Stimulated activated CD8-positive, alpha-beta memory T cell treated with anti-CD3 and anti-CD28 coated beads, Interleukin-4, amount 100 ng/mL, for 1 hour (primary cell): ENCODE measurements at places on chromosomes 5 and 9.

- no peak for DNase-seq
Measured at GRCh38 chr9:110814159-110814558, 145.6 kb downstream of the MUSK start.

GRCh38 chr9:133046900-133047295 lies 14.9 kb upstream of the CEL start:
- no peak for DNase-seq

DNA sequence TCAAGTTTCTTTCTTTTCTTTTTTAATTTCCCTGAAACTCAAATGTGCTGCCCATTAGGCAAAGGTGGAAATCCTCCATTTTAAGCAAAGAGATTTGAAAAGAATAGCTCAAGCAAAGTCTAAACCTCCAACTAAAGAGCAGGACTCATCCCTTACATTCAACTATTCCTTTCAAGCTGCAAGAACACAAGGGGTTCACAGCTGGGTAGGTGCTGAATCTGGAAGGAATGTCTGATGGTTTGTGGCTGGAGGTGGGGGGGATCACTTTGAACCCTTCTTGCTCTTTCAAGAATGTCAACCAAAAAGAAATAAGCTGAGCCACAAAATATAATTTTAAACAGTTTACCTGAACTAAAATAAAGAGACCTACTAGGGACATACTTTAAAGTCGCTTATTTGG lies 375.7 kb upstream of the CDH10 start:
- DNase-seq = no peak

GRCh38 chr9:117860849-117861248 lies 156.6 kb downstream of the TLR4 start:
- DNase-seq = no peak

GRCh38 chr5:80036615-80037014 lies 1.5 kb downstream of the THBS4 start:
- DNase-seq = no peak

- DNase-seq = no peak
Measured at GRCh38 chr5:123557907-123558306, 45.9 kb downstream of the CSNK1G3 start.

DNA sequence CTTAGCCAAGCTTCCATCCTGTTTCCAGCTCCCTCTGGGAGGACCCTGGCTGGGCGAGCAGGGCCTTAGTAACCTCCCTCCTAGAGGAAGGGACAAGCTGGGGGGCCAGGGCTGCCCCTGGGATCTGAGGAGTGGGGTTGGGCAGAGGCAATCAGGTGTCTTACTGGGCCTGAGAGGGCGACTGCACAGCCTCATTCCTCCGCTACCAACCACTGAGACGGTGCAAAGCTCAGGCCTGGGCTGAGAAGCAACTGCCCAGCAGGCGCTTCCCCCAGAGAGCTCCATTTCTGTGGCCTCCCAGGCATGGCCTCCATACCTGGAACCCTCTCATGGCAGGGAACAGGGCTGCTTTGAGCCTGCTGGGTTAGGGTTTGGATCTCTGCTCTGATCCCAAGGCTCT lies 18.8 kb upstream of the GFPT2 start:
- DNase-seq = no peak

- DNase-seq = no peak
Measured at GRCh38 chr5:157290981-157291711, 25.2 kb downstream of the CYFIP2 start.

DNA sequence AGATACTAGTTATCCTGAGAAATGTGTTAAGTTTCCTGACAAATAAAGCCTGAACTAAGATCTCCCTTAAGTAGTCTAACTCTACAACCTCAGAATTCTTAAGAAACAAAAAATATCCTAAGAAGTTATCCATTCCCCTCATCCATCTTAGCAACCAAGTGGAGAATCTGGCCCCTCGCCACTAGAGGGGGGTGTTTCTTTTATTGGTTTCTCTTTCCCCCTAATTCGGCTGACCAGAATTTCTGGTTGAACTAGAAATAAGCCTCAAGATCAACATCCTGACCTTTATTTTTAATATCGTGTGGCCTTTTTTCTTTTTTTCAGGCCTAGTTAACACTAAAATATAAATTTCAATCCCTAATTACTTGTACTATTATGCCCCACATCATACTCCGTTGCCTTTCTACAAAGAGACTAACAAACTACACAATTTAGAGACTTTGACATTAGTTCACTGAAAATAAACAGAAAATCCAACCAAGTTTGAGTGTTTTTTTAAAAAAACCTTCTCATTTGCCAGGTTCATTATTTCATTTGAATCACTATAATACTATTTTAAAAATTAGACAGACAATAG lies 14.3 kb upstream of the NR4A3 start:
- DNase-seq = no peak

- no peak for DNase-seq
Measured at GRCh38 chr5:104573949-104574709, 1011.5 kb upstream of the NUDT12 start.

- DNase-seq = no peak
Measured at GRCh38 chr5:136195971-136196820, 3.2 kb upstream of the SMIM32 start.

- DNase-seq = no peak
Measured at GRCh38 chr5:167939686-167940085, 351.8 kb upstream of the WWC1 start.

- DNase-seq = no peak
Measured at GRCh38 chr5:77418162-77418561, 74.0 kb downstream of the WDR41 start.

GRCh38 chr9:135950135-135950682 lies 11.0 kb downstream of the UBAC1 start:
- DNase-seq = no peak

- no peak for DNase-seq
Measured at GRCh38 chr5:80284720-80285119, 28.9 kb upstream of the SERINC5 start.

DNA sequence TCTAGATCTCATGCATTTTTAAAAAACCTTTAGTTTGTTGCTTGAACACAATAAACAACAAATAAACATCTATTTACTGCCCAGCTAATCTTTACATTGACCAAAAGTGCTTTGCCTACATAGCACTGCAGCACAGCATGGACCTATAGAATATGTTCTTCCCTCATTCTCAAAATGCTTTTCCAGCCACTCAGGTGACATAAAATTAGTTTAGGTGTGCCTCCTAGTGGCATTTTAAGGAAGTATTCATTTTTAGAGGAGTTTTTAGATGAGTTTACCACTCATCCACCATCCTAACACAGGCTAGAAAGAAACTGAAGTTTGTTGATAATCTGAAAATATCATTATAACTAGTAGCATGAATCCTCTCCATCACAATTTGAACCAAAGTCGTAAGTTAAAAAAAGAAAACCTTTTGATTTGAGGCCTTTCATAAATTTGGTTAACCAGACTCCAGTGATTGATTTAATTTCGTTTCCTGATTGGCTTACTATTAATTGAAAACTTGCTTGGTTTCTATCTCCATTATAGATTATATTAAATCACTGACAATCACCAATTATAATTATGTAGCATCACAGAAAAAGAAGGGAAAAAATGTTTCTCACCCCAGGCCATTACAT lies 12.6 kb downstream of the PLGRKT start:
- DNase-seq = no peak

- DNase-seq = no peak
Measured at GRCh38 chr5:109691996-109692395, 2.3 kb downstream of the MAN2A1 start.

- no peak for DNase-seq
Measured at GRCh38 chr9:4620057-4620765, 41.9 kb upstream of the PLPP6 start.

DNA sequence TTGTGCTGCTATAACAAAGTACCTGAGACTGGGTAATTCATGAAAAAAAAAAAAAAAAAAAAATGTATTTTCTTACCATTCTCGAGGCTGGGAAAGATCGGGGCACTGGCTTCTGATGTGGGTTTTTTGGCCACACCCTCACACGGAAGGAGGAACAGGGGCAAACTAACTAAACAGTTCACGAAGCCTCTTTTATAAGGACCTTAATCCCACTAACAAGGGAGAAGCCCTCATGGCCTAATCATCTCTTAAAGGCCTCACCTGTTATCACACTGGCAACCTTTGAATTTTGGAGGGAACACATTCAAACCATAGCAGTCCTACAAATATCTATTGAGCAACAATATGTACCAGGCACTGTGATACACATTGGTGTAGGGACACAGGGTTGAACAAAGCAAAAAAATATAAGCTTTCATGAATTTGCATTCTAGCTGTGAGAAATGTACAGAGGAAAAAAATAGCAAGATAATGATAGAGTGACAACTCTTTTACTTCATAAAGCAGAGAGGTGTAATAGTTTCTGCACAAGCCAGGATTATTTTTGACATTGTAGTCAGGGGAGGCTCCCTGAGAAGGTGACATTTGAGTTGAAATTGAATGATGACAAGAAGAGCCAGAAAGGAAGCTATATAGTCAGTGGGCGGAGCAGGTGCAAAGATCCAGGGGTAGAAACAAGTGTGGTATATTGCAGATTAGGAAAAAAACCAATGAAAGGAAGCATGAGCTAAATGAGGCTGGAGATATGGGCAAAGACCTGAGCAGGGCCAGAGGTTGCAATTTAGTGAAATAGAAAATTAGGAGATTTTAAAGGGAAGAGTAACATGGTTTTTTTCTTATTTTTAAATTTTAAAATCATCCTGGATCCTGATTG lies 68.1 kb upstream of the GRAMD2B start:
- DNase-seq = no peak

- DNase-seq = no peak
Measured at GRCh38 chr9:34558919-34559623, 30.5 kb downstream of the CNTFR start.

GRCh38 chr9:78035383-78035993 lies 3.9 kb upstream of the GNAQ start:
- no peak for DNase-seq

DNA sequence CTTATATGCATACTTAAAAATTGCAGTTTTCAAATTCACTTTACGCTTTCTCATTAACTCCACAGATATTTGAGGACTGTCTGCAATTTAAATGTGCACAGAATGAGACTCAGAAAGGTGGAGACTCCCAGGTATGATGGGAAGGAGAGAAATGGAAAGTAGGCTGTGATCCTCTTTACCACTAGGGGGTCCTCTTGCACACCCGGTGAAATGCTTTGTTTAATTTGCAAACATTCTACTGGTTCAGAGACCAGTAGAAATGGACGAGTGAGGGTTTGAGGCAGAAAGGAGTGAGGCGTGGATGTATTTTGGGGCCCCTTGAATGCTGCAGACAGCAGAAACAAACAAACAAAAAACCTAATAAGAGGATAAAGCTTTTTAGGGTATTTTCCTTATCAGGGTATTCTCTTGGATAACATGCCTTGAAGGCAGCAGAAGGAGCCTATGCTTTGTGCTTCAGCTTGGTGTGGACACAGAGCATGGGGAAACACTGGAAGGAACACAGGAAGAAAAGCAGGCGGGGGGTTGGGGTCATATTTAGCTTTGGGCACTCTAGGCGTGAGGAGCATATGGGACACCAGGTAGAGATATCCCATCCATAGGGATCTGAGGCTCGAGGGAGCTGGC lies 410.1 kb downstream of the DMRT2 start:
- DNase-seq = no peak

GRCh38 chr5:180179442-180180420 lies 29.3 kb downstream of the RASGEF1C start:
- no peak for DNase-seq
